ENCODE measurements at places on chromosomes 1 and 21.

GRCh38 chr1:87146986-87147385 lies 181.7 kb upstream of the LMO4 start:
- DNase-seq: no peak

GRCh38 chr1:1080122-1080757 lies 6.1 kb upstream of the RNF223 start:
- DNase-seq: peak; percentile 83

GRCh38 chr1:220692436-220693228 lies 2.5 kb downstream of the C1orf115 start:
- no peak for DNase-seq

GRCh38 chr1:55310505-55310971 lies 95.4 kb upstream of the USP24 start:
- DNase-seq: peak; percentile 63

DNA sequence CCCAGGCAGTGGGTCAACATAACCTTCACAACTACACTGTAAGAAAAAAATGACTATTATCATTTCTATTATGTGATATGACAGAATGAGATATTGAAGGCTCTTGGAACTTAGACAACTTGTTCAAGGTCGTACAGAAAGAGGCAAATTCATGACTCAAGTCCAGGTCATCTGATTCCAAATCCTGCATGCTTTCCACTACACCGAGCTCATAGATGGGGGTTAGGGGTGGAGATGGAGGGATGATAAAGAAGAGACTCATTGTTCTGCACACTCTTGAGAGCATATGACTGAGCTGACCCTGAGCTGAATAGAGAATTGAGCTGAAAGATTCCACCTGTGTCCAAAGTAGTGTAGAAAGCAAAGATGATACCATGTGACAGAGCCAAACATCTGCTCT lies 2.8 kb downstream of the FCRL6 start:
- no peak for DNase-seq

DNA sequence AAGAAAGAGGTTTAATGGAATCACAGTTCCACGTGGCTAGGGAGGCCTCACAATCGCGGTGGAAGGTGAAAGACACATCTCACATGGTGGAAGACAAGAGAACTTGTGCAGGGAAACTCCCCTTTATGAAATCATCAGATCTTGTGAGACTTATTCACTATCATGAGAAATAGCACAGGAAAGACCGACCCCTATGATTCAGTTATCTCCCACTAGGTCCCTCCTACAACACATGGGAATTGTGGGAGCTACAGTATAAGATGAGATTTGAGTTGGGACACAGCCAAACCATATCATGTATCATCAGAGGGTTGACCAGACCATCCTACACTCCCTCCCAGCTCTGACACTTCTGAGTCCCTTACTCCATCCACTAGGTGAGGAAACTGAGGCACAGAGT lies 143.9 kb upstream of the KLHDC7A start:
- no peak for DNase-seq

- DNase-seq: no peak
Measured at GRCh38 chr1:86829321-86829720, 84.6 kb downstream of the SELENOF start.

- peak; percentile 67 for DNase-seq
Measured at GRCh38 chr1:186828611-186829454, at the start of gene PLA2G4A. PLA2G4A (plus strand) TSS chr1:186828949; CDS start chr1:186854355, 25,406 bp downstream.

DNA sequence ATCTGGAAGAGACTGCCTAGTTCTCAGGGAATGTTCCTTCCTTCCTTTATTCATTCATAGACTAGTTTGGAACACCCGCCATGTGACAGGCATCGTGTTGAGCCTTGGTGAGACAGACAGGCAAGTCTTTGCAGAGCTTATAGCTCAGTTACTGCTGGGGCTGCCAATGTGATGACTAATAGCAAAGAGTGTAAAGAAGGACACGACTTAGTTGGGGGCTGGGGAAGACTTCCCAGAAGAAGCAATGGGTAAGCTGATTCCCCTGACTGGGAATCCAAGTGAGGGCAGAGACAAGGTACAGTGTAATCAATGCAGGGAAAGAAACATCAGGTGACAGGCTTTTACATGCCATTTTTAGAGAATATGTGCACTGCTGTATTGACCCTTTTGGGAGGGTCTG lies 51.2 kb downstream of the TENT5C start:
- no peak for DNase-seq

- no peak for DNase-seq
Measured at GRCh38 chr1:186187601-186188000, 187.5 kb downstream of the TPR start.

DNA sequence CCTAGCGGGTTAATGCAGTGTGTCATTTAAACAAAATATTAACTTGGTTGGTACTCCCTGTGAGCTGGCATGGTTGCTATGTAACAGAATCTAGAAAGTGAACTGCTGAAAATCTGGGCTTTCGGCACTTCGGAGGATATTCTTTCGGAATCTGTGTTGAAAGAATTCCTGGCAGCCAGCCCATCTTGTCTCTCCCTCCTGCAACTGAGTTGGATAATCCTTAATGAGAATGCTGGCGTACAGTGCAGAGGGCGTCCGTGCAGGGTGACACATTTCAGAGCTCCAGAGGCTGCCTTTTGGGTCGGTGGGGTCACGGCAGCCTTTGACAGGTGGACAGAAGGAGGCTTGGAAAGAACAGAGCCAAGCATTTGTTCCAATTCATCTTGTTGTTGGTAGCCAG lies 3.7 kb downstream of the KAZN start:
- peak; percentile 73 for DNase-seq

DNA sequence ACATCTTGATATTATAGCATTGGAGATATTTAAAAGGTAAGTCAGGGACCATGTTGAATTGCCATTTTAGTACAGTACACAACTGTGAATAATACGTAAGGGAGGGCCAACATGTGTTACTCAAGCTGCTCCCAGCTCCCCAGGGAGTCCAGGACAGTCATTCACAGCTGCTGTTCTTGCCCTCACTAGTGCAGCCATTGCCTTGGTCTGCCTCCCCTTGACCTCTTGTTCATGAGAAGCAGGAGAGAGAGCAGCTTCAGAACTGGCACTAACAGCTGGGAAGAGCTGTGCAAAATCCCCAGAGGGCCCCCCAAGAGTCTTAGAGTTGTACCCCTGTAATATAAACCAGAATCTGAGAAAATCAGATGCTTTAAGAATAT lies 16.4 kb downstream of the TCEANC2 start:
- no peak for DNase-seq

DNA sequence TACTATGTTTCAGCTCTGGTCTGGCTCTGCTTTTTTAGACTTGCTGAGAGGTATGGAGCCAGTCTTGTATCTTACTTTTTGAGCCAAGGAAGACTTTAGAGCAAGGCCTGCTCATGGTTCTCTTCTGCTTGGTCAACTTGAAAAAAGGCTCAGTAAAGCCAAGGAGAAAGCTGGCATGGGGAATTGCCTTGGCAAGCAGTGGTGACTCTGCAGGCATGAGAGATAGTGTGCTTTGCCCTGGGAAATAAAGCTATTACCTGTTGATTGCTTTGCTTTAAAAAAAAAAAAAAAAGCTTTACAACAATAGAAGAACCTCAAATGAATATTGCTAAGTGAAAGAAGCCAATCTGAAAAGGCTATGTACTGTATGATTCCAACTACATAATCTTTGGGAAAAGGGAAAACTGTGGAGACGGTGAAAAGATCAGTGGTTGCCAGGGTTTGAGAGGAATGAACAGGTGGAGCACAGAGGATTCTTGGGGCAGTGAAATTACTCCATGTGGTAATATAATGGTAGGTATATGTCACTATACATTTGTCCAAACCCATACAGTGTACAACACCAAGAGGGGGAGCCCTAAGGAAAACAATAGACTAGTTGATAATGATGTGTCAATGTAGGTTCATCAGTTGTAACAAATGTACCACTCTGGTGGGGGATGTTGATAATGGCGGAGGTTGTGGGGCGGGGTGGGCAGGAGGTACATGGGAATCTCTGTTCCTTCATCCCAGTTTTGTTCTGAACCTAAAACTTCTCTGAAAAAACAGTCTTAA lies 87.6 kb downstream of the HMCN1 start:
- no peak for DNase-seq

GRCh38 chr1:223106856-223107255 lies 36.2 kb downstream of the TLR5 start:
- no peak for DNase-seq

- DNase-seq: no peak
Measured at GRCh38 chr1:63099188-63099587, 223.2 kb upstream of the FOXD3 start.

DNA sequence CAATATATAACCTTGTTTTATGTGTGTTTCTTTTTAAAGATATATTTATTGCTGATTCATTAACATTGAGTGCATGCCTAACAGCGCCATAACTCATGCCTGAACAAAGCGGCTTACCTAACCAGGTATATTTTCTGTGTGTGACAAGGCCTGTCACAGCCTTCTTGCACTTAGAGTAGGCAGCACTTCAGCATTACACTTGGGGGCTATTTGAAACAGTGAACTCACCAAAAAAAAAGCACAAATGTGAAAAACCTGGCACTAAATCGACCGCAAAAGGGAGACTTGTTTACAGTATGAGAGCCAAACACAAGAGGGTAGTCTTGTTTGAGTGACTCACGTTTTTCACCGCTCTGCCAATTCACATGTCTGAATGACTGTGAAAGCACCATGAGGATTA lies 111.7 kb downstream of the DISP1 start:
- DNase-seq: no peak

DNA sequence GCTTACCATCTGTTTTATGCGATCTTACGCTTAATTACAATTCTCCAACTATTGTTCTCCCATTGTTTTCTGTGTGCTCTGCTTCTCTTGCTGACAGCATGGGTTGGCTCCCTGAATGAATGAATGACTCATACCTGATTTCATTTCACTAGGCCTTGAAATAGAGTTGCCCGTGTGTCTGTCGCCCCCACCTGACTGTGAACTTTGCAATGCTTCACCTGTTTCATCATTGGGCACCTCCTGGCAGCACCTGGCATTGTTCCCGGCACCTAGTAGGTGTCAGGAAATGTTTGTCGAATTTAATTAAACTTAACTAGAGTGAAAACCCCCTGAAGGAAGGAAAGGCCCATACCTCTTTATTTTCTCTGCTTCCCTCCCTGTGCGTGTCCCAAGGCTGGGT lies 120.5 kb upstream of the KLHDC7A start:
- DNase-seq: no peak

DNA sequence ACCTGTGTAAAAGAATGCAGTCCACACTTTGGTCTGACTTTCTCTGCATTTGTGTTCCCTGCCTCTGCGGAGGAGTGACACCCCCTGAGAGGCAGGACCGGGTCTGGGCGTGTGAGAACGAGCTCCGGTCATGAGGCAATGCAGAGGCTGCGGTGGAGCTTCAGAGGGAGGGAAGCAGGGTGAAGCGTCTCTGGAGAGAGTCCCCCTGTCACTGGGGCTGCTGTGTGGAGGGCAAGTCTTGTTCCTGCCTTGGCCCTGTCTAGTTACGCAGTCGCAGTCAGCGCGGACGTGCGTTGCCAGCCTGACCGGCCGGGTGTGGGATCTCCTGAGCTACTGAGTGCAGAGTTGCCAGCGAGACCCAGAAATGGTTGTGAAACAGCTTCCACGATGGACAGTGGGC lies 48.5 kb downstream of the BACE2 start:
- no peak for DNase-seq

DNA sequence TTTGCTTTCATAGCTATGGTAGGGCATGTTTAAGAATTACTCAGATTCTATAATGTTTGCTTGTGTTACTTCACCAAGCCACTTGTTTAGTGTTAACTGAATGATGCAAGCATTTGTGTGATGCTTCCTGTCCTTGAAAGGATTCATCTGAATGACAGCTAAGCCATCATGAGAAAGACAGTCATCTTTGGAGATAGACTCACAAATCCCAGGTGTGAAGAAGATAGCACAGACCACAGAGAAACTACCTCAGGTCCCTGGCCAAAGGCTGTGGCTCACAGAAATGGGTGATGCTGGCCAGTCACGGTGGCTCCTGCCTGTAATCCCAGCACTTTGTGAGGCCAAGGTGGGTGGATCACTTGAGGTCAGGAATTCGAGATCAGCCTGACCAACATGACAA lies 321.4 kb downstream of the DPYD start:
- DNase-seq: no peak

DNA sequence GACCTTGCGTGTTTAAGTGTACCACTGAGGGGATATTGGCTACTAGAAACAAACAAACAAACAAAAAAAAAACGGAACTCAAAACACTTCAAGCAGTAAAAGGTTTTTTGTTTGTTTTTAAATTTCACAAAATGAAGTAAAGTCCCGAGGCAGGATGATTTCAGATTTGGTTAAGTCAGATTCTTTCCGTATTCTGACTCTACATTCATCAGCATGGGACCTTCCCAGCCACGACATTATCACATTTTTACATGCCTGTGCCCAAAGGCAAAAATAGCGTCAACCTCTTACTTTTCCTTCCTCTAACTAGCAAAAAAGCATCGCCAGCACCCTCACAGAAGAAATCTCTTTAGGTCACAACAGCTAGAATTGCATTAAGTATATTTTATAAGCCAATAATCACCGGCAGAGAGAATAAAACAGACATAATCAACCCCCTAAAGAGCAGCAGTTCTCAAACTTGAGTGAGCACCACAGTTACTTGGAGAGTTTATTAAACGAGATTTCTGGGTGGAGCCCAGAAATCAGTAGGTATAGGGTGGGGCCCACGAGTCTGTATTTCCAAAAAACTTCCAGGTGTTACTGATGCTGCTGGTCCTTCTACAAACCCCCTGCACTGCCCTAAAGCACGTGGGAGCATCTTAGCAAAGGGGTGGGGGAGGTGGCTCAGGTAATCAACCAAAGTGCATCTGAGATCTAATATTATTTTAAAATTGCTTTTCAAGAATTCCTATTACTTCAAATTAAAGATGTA lies 227.6 kb downstream of the RGS7 start:
- no peak for DNase-seq

- no peak for DNase-seq
Measured at GRCh38 chr1:153024413-153024812, 6.6 kb upstream of the SPRR1B start.

DNA sequence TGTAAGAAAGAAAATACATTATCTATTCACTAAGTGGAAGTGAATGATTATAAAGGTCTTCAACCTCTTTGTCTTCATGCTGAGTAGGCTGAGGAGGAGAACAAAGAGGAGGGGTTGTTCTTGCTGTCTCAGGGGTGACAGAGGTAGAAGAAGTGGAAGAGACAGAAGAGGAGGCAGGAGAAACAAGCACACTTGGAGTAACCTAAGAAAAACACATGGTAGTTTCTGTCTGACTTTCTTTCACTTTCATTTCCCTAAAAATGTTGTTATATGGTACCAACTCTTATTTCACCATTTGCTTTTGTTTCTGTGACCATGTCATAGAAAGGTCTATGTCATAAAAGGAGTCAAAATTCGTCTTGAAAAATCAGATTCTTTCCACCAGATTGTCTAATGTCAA lies 696.6 kb upstream of the BRINP3 start:
- DNase-seq: no peak

- DNase-seq: no peak
Measured at GRCh38 chr1:53379662-53380002, 51.8 kb upstream of the LRP8 start.

GRCh38 chr1:15083578-15083977 lies 70.0 kb upstream of the TMEM51 start:
- DNase-seq: no peak

DNA sequence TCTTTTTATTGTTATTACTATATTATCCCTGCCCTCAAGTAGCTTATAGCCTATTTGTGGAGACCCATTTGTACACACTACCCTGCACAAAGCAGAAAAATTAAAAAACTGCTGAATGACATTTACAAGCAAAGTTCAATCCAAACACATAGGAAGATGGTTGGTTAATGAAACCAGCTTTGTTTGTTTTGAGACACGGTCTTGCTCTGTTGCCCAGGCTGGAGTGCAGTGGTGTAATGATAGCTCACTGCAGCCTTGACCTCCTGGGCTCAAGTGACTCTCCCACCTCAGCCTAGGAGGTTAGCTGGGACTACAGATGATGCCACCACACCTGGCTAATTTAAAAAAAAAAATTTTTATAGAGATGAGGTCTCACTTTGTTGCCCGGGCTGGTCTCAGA lies 31.6 kb downstream of the TGFB2 start:
- DNase-seq: no peak

Data from left forelimb (tissue), 1 donor.